CD4-positive, alpha-beta T cell treated with Interleukin-6 for 4 hours (primary cell): ENCODE measurements at places on chromosomes 11 and 22.

GRCh38 chr11:86360775-86361395 lies 13.8 kb upstream of the CCDC81 start:
- DNase-seq, result no peak

- DNase-seq, result no peak
These were observed 36.6 kb downstream of the GAS2 start for GRCh38 chr11:22703040-22703439.

GRCh38 chr11:120208777-120209176 lies 2.1 kb upstream of the OAF start:
- DNase-seq, result no peak

GRCh38 chr11:58524232-58525036 lies 16.5 kb upstream of the OR5B21 start:
- DNase-seq, result peak; percentile 52

- no peak for DNase-seq
These were observed 22.0 kb upstream of the TFIP11 start for GRCh38 chr22:26534171-26534855.

DNA sequence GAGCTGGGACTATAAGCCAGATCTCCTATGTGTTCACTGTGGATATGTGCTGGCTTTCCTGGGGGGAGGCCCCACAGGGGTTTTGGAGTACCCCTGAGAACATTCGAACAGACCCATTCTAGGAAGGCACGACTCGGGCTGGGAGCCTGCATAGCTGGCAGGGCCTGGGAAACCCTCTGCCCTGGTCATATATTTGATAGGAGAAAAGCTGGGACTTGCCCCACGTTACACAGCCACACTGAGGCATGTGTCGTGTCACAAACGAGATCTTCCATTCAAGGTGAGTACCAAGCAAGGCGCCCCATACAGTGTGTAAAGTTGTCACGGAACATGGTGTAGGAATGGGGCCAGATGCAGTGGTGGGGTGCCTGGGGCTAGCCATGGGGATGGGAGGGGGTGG lies 11.2 kb downstream of the MYO7A start:
- DNase-seq, result no peak

- no peak for DNase-seq
These were observed 253.7 kb upstream of the B3GAT1 start for GRCh38 chr11:134665571-134666270.

DNA sequence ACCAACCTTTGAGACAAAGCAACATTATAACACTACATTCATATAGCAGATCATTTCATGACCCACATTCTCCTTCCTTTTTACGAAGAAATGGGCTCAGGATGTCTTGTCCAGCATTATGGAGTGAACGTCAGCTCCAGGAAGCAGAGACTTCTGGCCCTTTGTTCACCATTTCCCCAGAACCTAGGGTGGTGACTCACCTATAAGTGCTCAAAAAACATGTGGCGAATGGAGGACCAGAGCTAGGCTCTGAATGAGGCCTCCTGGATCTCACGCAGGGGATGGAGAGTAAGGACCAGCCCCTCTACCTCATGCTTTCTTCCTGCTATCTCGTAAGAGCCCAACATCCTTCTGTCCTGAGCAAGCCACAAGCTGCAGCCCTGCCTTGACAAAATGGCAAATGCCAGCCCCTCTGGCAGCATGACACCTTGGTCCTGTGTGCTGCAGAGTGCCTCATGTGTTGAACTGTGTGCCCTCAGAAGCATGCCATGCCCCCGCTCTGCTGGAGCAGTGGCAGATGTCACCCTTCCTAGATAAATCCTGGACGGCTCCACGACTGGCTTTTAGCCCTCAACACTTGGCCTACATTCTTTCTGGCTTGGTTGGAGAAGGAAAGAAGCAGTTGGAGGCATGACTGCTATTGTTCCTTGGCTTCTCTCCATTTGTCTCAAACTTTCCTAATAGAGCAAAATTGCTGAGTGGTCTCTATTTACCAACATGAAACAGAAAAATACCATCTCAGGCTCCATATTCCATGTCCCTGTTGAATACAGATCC lies 6.5 kb upstream of the ST3GAL4 start:
- no peak for DNase-seq

- DNase-seq, result no peak
These were observed 36.5 kb downstream of the TENM4 start for GRCh38 chr11:79404325-79404724.

- peak; percentile 2 for DNase-seq
These were observed 43.7 kb upstream of the APOA1 start for GRCh38 chr11:116881143-116881542.

- DNase-seq, result no peak
These were observed 1.9 kb upstream of the CHEK1 start for GRCh38 chr11:125623064-125623463.

- no peak for DNase-seq
These were observed 245.0 kb upstream of the POU2AF2 start for GRCh38 chr11:111000400-111001080.

- DNase-seq, result no peak
These were observed 266.7 kb upstream of the CTSC start for GRCh38 chr11:88604260-88604659.

DNA sequence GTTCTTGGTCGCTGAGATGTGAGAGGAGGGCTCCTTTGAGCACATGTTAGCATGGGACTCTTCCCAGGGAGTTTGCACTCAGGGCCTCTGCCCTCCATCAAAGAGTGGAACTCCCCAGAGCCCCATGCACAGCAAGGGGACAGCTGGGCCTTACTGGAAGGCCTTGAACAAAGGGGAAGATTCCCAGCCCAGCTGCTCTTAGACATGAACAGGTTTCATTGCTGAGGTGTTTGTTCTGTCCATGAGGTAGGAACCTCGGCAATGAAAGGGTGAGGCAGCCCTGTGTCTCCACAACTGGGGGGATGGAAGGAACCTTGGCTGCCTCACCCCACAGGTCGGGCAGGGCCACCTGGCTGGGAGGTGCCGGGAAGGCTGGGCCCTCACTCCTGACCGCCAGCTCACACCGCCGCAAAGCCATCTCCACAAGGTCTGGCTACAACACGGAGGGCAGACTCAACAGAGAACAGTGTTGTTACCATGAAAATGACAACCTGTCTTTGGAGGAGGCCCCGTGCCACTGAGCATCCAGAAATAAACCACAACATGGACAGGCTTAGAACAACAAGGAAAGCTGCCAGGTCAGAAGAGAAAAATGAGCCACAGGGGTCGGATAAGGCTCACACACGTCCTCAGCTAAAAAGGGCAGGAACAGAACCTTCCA lies 3.2 kb downstream of the DERL3 start:
- no peak for DNase-seq

DNA sequence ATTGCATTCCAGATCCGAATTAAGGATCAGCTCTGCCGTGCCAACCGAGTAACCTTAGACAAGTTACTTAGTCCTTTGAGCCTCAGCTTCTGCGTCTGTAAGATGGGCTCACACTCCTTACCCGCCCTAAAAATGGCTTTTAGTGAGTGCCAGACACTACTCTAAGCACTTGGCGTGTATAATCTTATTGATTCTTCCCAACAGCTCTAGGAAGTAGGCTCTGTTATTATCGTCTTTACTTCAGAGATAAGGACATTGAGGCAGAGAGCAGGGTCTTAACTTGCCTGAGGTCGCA lies 21.7 kb upstream of the ROBO3 start:
- DNase-seq, result no peak

DNA sequence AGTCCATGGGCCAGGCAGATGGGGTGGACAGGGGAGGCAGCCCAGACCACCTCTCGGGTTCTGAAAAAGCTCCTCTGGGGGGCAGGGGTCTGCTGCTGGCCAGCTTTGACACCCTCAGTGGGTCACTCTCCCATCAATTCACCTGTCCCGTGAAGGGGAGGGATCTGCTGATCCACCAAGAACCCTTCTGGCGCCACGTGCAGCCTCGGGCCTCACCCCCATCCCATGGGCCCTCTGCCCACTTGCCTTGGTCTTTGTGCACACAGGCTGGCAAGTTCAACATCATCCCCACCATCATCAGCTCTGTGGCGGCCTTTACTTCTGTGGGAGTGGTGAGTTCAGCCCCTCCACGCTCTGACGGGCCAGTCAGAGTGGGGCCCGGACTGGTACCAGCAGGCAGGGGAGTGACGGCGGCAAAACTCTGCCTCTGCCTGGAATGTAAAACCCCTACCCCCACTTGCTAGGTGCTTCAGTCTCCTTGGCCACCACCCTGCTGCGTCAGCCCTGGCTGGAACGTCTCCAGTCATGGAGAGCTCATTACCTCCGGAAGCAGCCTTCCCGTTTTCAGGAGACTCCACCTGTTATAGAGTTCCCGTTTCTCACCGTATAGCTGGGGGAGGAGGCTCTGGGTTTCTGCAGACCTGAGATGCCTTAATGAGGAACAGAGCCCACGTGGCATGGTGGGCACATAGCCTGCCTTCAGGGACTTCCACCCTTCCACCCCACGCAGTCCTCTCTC lies 12.7 kb downstream of the PRG3 start:
- no peak for DNase-seq
